Left lung (tissue), 14 donors: ENCODE measurements at places on chromosomes 4 and X.

- DNase-seq, result peak; percentile 75
Observed at GRCh38 chr4:304969-305680, at the start of gene ZNF732. Gene ZNF732 (minus strand): TSS chr4:305474. CDS start chr4:305310, 164 bp downstream.

- DNase-seq, result no peak
Observed at GRCh38 chrX:7146703-7147412, 654 bp upstream of the STS start.

GRCh38 chrX:149032449-149032848, 472.7 kb downstream of the IDS start:
- no peak for DNase-seq

DNA sequence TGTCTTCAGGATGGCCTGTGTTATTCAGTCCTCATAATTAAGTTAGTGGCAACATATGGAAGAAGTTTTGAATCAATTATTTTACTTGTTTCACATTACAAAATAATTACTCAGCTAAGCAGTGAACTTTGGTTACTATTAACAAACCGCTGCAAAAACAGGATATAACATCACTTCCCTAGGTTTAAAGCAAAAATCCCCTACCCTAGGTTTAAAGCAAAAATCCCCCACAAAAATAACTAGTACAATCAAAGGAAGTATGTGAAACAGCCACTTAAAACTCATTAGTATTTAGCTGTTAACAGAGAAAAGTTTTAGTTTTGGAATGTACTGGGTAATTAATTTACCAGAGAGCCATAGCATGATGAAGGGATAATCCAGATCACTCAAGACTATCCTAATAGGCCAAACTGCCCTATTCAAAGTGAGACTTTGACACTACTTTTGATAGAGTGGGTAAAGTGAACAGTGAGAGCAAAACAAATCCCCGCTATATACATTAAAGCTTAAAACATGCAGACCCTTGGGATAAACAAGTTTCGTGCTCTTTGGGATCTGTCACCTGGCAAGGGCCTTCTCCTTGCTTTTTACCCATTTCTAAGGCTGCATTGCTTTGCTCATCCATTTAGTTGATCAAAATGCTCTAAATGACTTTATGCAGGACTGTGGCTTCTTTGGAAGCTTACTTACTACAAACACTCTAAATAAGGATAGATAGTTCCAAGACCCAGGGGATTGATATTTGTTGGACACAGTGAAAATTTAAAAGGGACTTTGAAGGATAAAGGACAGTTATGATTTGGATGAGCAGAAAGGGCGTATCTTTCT, 36.4 kb upstream of the GPR174 start:
- no peak for DNase-seq

GRCh38 chr4:109435635-109436034, 2.0 kb downstream of the SEC24B start:
- DNase-seq, result no peak

- DNase-seq, result no peak
Observed at GRCh38 chr4:133124746-133125145, 24.3 kb upstream of the PCDH10 start.

DNA sequence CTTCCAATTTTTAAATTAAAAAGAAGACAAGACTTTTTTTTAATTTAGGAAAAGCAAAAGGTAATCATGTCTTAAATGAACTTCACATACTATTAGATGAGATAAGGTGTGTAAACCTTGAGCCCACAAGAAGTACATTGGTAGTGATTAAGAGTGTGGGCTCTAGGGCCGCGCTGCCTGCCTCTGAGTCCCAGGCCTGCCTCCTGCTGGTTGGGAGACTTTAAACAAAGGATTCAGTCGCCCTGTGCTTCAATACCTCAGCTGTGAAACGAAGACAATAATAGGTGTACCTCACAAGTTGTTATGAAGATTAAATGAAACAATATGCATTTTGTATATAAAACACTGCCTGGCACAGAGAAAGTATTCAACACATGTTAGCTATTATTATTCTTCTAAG, 95.9 kb upstream of the MYOZ2 start:
- no peak for DNase-seq

DNA sequence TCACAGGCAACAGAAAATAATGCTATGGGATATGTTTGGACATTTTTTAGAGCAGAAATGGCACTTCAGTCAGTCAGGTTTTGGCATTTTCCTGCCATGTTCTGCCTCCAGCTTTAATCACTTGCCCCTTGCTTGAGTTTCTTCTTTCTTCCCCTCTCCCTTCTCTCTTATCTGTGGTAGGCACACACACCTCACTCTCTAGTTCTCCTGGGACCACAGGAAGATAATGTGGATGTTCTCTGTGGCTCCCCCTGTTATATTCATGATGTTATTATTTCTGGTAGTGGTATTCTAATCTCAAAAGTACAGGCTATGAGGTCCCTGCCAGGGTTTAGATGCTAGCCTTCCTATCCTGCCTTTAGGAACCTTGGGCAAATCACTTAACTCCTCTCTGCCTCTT, 5.2 kb downstream of the HADH start:
- no peak for DNase-seq

DNA sequence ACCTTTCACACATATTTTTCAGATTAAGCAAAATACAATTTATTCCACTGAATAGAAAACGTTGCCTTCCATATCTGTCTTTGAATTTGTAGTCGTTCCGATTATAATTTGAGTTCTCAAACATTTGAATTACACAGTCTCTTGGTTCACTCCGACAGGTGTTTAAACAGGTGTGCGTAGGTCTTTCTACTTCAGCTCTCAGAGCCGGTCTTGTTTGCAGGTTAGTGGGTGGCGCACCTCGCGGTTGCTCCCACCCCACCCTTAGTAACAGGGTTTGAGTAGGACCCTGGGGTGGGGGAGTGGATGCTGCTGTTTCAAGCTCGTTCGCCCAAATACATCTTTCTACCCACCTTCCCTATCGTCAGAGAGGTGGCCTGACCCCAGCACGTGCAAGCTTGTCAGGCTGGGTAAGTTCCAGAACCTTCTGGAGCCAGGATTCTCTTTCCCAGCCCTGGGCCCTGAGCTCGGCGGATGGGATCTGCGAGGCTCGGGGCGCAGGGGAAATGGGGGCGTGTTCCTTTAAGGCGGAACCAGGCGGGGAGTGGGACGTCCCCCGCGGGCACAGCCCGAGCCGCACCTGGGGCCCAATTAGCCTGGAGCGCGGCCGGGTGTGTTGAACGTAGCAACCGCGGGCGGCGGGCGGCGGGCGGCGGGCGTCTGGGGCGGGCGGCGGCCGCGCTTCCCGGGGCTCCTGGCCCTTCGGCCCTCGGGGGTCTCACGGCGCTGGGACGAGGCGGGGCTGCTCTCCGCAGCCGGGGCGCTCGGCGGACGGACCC, at the start of gene FAM149A:
FAM149A (plus strand) TSS at position 591 of the 776 bp plus-strand sequence.
- peak; percentile 66 for DNase-seq
